GM04503 (cell line): ENCODE measurements at places on chromosomes 1 and 21.

GRCh38 chr1:37430103-37430985 lies 44.0 kb upstream of the ZC3H12A start:
- no peak for DNase-seq

DNA sequence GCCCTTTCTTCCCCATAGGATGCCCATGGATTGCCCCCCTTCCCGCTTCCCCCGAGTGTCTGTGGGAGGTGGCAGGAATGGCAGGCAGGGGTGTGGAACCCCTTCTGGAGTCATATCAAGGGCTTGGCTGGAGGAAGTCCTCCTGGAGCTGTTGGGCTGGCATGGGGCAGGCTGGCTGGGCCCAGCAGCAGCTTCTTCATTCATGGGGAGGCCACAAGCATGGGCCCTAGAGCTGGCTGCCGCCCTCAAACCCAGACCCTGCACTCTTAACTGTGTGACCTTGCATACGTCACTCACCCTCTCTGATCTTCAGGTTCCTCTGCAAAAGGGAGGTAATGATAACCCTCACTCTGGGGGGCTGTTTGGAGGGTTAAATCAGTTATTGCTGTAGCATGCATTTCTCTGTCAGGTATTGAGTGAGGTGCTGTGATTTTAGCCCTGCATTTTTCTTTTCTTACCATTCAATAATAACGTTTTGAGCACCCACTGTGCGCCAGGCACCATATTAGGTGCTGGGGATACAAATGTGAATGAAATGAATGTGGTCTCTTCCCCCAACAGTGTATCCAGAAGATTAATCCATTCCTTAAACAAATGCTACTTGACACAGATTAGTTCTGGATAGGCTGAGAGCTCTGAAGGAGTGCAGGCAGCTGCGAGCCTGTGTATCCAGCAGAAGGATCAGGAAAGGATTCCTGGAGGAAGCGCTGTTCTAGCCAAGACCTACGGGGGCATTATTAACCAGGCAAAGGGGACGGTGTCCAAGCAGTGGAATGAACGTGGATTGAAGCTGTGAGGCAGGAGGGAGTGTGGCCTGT lies 9.3 kb downstream of the PCSK9 start:
- no peak for DNase-seq

DNA sequence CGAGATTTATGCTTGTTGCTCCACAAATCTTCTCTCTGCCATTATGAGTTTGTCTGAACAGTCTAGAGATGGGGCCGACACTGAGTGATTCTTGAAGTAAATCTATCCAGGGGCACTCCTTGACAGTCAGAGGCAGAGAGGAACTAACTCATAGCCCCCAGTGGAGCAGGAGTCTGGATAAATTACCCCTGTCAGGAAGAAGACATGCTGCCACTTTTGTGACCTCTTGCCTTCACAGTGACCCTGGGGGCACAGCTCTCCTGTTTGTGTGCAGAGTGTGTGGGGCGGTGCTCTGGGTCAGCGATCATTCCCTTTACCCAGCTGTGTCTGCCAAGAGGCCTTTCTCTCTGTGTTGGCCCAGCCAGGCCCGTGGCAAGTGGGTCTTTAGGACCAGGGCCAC lies 29.5 kb downstream of the PEX14 start:
- no peak for DNase-seq

DNA sequence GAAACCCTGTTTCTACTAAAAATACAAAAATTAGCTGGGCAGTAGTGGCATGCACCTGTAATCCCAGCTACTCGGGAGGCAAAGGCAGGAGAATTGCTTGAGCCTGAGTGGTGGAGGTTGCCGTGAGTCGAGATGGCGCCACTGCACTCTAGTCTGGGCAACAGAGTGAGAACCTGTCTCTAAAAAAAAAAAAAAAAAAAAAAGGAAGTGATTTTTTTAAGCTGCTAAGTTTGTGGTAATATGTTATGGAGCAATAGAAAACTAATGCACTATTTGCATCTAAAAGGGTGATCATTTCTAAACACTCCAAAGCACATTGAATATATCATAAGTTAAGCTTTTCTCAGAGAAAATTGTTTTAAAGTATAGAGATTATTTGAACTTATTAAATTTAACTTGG lies 244.8 kb upstream of the SPAG17 start:
- no peak for DNase-seq

GRCh38 chr1:145922266-145922665 lies 3.7 kb upstream of the PEX11B start:
- no peak for DNase-seq
